ENCODE measurements at places on chromosomes 12 and 14.

- peak; percentile 49 for DNase-seq
These were observed 457.1 kb downstream of the DAD1 start for GRCh38 chr14:22131749-22132476.

DNA sequence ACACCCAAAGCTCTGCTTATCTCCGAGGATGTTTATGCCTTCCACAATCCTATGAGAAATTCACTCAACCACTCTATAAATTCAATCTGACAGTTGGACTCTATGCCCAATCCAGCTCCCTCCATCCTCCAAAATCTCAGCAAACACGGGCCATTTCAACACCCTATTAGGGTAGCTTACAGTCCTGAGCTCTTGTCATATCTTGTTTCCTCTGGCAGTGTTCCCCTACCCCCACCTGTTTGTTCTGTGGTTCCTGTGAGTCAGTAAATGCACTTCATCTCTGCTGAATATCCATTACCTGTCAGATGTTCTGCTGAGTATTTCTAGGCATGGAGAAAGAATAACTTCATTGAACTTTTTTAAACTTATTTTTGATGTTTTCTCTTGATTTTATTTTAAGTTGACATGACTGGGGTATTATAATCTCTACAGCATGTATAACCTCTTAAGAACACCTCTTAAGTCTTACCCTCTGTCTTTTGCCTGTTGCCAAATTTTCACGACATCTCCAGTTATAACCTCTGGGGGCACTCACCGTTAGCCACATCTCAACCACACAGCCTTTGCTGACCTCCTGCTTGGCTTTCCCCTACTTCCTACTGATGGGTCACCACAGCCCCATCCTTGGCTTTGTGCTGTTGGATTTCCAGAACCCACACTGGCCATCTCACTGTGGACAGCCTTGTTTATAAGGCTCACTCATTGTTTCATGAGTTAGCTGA lies 317.0 kb upstream of the TMPO start:
- no peak for DNase-seq

- no peak for DNase-seq
These were observed 17.9 kb upstream of the SH2B3 start for GRCh38 chr12:111387747-111388323.

- no peak for DNase-seq
These were observed 40.6 kb downstream of the SSH1 start for GRCh38 chr12:108816652-108817335.

- DNase-seq = no peak
These were observed 244.4 kb downstream of the SYT1 start for GRCh38 chr12:79108962-79109361.

- DNase-seq = no peak
These were observed 70.9 kb downstream of the PIK3C2G start for GRCh38 chr12:18332173-18332572.

DNA sequence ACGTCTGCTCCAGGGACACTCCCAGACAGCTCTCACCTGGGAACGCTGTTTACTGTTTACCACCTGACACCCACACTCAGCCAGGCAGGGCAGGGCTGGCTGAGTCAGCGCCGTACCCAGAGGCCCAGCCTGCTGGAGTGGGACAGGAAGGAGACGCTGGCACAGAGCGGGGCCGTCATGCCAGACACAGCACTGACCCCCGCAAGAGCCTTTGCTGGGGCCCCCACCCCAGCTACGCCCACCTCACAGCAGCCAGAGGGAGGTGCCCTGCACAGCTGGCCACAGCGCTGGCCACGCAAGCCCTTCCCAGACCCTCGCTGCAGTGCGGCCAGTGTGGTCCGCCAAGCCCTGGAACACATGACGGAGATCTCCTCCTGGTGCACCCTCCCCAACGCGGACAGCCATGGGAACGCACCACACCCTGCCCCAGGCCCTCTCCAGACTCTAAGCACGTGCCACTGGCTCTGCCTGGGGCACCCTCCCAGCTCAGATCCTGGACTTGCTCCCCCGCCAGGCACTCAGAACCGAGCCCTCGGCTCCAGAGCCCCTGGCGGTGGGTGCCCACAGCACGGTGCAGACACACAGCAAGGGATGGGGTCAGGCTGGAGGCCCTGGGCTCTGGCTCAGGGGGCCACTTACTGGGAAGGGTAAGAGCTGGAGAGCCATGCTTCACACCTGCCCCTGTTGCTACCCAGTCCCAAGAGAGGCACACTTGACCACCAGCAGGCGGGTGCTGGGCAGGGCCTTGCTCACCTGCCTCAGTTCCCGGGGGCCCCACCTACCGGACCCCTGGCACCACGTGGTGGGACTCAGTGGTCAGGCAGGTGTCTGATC lies 5.7 kb downstream of the AHNAK2 start:
- no peak for DNase-seq

DNA sequence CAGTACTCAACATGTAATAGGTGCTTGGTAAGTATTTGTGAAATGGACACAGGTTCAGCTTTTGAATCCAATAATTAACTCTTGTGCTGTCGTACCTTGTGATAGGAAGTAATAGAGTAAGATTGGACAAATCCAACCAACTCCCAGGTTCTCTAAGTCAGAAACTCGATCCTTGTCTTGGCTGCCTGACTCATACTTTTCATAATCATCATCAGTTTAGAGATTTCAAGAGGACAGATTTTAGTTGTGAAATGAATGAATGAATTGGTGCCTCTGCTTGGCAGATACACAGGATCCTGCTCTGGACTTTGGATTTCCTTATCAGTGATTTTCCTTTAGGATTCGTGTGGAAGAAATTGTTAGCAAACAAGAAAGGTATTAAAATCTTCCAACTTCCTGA lies 1145.2 kb downstream of the AACS start:
- no peak for DNase-seq

DNA sequence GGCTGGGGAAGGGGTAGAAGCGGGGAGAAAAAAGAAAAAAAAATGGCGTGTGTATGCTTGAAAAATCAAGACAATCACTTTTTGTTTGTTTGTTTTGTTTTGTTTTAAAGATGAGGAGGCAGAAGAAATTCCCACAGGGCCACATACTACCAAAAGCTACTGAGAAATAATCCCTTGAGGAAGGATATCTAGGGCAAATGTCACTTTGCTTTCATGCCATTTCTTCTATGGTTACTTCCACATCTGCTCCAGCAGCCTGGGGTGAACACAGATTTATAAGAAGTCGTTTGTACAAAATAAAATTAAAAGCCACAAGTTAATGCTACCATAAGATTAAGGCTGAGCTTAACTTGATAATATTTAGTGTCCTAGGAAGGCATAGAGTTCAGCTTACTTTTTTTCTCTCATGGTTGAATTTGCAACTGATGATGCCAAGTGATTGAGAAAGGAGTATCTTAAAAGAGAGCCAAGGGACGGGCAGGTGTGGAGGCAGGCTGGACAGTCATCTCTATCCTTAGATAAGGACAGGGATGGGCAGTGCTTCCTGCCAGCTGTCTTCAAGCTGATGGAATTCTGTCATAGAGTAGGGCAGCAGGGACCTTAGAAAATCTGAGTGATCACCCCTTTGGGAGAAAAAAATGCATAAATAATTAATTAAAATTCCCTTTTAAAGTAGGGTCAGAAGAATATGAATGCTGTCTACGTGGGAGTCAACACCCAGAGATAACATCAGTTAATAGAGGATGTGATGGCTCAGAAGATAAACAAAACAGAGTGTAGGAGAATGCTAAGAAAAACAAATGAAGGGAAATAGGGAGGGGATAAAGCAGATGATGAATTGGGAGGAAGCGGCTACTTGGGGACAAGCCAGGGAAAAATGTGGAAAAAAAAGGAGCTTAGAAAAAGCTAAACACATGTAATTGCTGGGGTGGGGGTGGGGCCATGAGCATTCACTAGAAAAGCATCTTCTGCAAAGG lies 57.1 kb downstream of the DYRK2 start:
- DNase-seq = no peak

DNA sequence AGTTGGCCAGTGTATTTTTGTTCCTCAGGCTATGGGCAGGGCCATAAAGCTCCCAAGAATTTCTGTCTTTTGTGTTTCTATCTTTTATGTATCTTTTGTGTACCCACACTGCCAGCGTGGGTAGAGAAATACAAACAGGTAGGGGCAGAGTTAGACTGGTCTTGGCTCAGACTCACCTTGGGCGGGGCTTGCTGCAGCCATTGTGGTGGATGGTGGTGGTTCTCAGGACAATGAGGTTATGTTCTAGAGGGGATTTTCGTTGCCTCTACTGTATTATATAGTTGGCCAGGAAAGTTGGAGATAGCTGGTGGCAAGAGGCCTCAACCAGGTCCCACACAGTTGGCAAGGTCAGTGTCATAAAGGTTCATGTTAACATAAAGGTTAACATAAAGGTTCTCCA lies 977.5 kb upstream of the LRFN5 start:
- no peak for DNase-seq

DNA sequence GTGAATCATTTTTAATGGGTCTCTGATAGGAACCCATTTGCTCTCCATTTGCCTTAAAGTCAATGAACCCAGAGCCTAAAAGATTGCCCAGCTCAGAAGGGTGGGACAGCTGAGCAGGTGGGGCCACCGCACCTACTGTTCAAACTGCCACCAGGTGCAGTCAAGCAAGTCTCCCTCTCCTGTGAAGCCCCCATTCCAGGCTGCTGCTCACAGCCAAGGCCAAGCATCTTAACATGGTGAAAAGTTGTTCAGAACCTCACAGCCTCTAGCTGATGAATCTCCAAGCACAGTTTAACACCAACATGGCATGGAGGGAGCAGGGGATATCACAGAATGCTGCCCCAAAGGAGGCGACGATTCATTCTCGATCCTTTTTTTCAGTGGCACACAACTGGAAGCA lies 29.5 kb downstream of the ANO2 start:
- DNase-seq = no peak

GRCh38 chr14:99838639-99839134 lies 45.5 kb downstream of the EML1 start:
- DNase-seq = no peak

- no peak for DNase-seq
These were observed 217.2 kb downstream of the C12orf50 start for GRCh38 chr12:87812030-87812429.

DNA sequence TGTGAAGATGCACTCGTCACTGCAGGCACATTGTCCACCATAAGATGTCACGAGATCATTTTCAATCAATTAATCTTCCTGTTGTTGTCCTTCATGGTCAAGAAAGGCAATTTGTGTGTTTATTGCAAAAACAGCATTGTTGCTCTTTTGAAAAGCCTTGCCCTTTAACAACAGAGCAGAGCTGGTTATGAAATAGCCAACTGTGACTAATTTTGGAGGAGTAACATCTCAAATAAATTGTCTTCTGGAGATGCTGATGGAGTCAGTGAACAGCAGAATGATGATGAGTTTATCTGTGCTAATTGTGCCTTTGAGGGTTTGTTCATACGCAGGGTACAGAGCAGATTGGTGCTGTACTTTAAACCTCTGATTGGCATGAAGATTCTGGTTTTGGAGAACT lies 88.3 kb upstream of the E2F7 start:
- no peak for DNase-seq

DNA sequence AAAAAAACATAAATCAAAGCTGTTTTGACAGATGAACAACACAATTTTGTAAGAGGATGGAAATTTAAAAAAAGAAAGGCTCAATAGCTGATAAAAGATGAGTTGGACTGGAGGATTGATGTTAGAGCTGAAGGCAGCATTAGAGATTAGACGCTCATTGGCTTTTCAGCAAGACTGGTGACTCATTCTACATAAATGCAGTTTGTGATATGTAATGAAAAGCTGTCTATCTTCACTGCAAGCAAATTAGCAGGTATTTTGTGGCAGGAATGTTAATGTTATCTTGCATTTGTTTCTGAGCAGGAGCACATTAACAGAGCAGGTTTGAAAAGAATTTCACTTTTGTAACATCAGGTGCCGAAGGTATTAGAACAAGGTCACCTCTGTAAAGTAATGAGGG lies 442.7 kb upstream of the NOVA1 start:
- DNase-seq = no peak

GRCh38 chr14:72771561-72771960 lies 122.3 kb downstream of the DPF3 start:
- no peak for DNase-seq

DNA sequence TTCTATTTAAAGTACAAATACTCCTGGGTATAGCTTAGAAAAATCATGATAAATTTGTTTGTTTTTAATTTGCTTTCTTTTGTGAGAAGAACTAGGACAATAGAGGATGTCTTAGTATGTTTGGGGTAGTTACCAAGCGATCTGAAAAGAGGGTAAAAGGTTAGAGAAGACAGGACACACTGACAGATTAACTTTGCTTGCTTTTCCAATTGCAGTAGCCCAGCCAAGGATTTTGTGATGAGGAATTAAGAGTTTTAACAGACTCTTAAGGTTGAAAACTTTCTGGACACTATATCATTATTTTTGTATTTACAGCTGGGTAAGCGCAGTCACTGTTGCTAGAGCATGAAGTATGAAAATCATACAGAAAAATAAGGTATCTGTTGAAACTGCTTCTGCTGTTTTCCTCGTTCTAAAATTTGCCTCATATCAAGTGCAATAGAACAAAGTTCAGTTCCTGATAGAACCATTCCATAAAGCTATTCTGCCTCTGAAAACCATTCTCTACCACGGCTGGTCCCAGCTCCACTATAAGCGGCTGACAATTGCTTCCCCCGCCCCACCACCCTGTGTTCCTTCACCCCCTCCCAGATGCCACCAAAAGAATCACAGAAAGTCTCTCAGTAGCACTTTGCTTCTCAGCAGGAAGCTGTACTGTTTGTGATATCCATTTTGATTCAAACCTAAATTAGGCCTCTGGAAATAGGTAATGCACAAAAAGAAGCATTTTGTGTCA lies 413.4 kb downstream of the BCAT1 start:
- DNase-seq = no peak

GRCh38 chr12:120847392-120847791 lies 56.8 kb downstream of the SPPL3 start:
- no peak for DNase-seq

DNA sequence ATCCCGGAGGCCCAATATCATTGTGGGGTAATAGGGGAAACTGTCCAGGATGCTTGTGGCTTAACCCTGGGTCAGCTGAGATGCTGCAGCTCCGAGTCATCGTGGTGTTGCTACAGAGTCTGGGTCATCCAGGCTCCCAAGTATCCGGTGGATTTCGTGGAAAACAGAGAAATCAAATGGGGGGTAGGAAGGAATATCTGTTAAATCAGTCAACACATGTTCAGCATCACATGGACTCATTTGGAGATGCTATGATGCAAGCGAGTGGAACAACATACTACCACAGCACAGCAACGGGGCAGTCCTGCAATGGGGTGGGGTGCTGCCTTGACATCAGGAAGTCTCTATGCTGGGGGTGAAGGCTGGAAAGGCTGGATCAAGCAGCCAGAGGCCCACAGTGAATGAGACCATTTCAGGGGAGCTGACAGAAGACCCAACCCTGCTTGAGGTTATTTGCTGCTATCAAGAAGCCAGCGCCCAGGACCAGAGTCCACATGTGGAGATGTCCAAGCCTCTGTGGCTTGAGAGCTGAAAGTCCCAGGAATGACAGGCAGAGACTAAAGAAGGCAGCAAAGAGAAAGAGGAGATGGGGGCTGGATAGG lies 22.9 kb downstream of the VDR start:
- no peak for DNase-seq

DNA sequence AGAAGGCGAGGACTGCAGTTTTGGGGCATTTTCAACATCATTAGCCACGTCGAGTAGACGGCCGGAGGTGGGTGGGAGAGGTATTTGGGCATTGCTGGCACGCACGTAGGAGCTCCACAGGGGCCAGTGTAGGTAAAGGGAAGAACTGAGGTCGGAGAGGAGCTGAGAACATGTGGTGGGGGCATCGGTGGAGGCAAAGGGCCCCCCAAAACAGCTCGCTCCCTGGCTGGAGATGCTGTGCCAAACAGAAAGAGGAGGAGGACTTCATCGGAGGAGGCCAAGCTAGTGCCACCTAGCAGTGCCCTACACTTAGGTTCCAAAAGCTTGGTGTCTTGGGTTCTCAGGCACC lies 52.0 kb upstream of the PPP2R5C start:
- DNase-seq = no peak
